Endothelial cell of umbilical vein (primary cell): ENCODE measurements at places on chromosomes 7 and 10.

- no peak overlapping the region for H3K4me3 ChIP-seq
- no peak overlapping the region for H3K27ac ChIP-seq
- H3K27me3 ChIP-seq: no peaks in the 10 kb centered on the region
- H3K4me1 ChIP-seq: no peaks in the 10 kb centered on the region
- DNase-seq: no peak
Observed at GRCh38 chr7:14598978-14599377, 303.6 kb downstream of the DGKB start.

DNA sequence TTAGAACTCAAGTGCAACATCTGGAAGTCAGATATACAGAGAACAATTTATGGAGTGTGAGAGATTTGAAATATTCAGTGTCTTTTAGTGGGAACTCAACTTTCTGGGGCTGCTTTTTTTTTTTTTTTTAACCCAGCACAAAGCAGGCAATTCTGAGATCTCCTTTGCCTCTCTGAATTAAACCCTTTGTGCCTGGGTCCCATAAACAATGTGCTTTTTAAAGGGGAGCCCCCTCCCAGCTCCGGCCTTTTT is 146.8 kb downstream of the CELF2 start:
- H3K36me3 ChIP-seq: no peaks in the 10 kb centered on the region
- peaks cover 9% of the 10 kb centered on the region for H3K4me1 ChIP-seq
- no peak for DNase-seq
- H3K27me3 ChIP-seq: no peaks in the 10 kb centered on the region
- H3K4me3 ChIP-seq: no peak overlapping the region

- no peak for DNase-seq
- no peaks in the 10 kb centered on the region for H3K36me3 ChIP-seq
Observed at GRCh38 chr10:14574291-14574690, 200.4 kb downstream of the FAM107B start.

- H3K4me1 ChIP-seq: no peaks in the 10 kb centered on the region
- H3K27ac ChIP-seq: no peak overlapping the region
- H3K4me3 ChIP-seq: no peak overlapping the region
- no peak for DNase-seq
- H3K36me3 ChIP-seq: no peaks in the 10 kb centered on the region
Observed at GRCh38 chr7:150610233-150610632, 22.0 kb downstream of the GIMAP6 start.

DNA sequence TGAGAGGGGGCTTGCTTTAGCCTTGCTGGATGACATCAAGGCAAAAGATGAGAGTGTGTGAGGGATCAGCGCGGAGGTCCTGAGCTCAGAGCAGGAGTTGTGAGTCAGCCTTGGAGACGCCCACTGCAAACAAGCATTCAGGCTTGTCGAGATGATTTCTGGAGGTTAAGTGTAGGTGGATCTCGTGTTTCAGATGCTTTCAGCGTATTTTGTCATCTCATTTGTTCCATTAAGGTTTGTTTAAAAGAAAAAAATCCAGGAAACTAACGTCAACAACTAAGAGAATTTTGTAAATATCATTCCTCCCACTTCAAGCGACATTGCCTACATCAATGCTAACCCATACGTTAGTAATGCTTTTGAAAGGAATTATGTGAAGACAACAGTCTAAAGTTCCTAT is 715.4 kb upstream of the NRP1 start:
- no peaks in the 10 kb centered on the region for H3K36me3 ChIP-seq
- no peaks in the 10 kb centered on the region for H3K4me1 ChIP-seq
- H3K27me3 ChIP-seq: peaks cover 11% of the 10 kb centered on the region
- DNase-seq: no peak

- H3K4me3 ChIP-seq: no peak overlapping the region
- DNase-seq: no peak
- peaks cover 1% of the 10 kb centered on the region for H3K27me3 ChIP-seq
- no peaks in the 10 kb centered on the region for H3K36me3 ChIP-seq
- H3K27ac ChIP-seq: no peak overlapping the region
Observed at GRCh38 chr10:12797471-12798262, 203.8 kb downstream of the CCDC3 start.

DNA sequence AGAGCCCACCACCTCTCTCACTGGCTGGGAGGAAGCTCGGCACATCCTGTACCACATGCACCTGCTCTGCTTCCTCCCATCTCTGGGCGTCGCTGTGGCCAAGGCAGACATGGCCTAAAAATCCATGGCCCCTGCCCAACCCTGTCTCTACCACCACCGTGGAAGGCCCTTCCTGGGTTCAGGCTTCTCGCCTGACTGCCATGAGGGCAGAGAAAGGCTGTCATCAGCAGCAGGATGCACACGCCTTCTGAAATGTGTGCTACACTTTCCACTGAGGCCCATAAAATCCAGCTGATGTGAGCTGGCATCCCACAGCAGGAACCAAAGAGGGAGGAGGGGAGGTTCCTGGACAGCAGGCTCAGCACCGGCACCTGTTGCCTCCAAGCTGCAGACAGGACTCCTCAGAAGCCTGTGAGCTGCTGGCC is 93.4 kb downstream of the PTPRN2 start:
- H3K27ac ChIP-seq: no peak overlapping the region
- no peak overlapping the region for H3K4me3 ChIP-seq
- no peak for DNase-seq

GRCh38 chr10:89207181-89207800 is at the start of gene CH25H:
Gene CH25H (minus strand): TSS chr10:89207317. CDS start chr10:89207292, 25 bp downstream.
- H3K4me3 ChIP-seq: peak within 1 kb of the TSS; percentile 84
- H3K27ac ChIP-seq: peak within 1 kb of the TSS; percentile 7
- peaks cover 16% of the 10 kb centered on the region for H3K27me3 ChIP-seq
- H3K4me1 ChIP-seq: peaks cover 23% of the 10 kb centered on the region
- H3K36me3 ChIP-seq: no peaks in the 10 kb centered on the region
